ENCODE measurements at places on chromosomes 5 and 9. TPM values are rescaled to one million over a fixed set of nuclear protein-coding genes. Genes with fewer than 3 reads are reported as not detected.

GRCh38 chr5:40616781-40617180 lies 62.9 kb upstream of the PTGER4 start:
- no peak for DNase-seq

GRCh38 chr5:120735076-120735475 lies 271.0 kb downstream of the PRR16 start:
- no peak for DNase-seq

DNA sequence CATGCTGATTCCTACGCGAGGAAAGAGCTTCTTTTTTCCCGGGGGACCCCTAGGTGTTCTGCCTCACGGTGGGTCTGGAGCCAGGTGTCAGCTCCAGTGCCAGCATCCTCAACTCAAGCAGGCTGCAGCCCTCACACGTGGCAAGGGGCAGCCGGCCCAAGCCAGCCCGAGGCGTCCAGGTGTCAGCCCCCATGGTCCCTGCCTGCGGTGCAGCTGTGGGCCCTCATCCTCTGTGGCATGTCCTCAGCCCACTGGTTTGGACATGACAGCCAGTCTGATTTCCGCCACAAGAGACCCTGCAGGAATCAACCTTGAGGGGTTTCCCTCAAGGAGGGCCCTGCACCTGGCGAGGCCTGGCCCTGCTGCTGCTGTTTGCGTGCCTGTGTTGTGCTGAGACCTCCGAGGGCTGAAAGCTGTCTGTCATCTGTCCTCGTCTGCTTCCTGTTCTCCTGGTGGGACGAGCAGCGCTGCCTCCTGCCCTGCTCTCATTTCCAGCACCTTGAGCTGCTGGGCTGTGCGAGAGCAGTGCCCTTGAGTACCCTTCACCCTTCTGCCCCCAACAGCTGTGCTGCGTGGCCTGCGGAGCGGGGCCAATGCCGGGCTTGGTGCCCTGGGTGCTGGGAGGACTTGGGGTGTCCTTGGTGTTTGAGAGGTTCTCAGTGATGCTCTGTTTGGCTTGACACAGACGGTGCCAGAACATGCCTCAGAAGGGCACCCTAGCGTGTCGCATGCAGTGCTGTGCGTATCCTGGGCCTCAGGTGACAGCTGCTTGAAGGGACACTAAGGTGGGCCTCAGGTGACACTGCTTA lies 137.6 kb downstream of the CACNA1B start:
- DNase-seq, result no peak

DNA sequence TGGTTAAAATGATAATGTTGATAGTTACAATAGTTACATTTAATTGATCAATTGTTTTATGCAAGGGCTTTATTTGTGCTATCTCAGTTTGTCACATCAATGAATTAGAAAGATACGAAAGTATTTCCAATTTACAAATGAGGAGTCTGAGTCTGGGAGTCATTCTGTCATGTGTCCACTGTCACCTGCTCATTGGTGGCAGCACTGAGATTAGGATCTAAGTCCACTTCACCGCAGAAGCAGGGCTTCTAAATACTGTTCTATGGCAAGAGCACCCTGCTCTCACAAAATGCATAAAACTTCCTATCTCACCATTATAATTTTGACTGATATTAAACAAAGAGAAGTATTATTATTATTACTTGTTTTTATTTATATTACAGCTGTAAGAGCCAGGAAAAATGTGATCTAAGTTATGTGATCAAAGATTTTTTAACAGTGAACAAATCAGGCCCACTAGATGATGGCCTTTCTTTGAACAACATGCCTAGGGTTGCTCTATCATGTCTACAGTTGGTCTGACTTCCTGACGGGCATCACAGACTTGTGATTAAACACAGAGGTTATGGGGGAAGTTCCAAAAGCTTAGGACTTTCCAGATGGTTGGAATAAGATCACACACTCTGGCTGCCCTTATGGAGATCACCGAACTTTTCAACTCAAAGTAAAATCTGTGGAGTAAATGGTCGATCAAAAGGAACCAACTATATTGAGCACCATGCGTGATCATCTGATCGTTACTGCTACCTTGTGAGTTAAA lies 15.1 kb downstream of the TLR4 start:
- no peak for DNase-seq

DNA sequence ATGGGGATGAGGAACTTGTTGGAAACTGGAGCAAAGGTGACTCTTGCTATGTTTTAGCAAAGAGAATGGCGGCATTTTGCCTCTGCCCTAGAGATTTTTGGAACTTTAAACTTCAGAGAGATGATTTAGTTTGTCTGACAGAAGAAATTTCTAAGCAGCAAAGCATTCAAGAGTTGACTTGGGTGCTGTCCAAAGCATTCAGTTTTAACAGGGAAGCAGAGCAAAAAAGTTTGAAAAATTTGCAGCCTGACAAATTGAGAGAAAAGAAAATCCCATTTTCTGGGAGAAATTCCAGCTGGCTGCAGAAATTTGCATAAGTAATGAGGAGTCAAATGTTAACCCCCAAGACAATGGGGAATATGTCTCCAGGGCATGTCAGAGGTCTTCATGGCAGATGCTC lies 682.3 kb upstream of the ST8SIA4 start:
- no peak for DNase-seq

- DNase-seq, result no peak
Observed at GRCh38 chr9:95726756-95727155, 148.7 kb upstream of the ERCC6L2 start.

DNA sequence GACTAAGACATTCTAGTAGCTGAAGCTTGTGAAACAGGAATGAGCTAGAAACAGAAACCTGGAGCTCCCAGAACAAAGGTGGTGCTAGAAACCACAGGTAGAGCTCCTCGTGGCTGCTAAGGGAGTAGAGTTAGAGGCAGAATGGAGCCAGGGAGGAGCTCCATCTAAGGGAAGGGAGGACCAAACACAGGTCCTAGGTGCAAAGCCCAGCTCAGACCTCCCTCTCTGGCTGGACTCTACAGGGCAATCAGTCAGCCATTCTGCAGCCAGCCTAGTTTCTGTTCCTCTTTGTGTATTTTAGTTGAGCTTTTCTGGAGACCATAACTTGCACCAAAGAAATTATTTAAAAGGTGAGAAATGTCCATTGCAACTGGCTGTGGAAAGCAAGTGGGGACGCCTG lies 70.4 kb downstream of the CRB2 start:
- no peak for DNase-seq

DNA sequence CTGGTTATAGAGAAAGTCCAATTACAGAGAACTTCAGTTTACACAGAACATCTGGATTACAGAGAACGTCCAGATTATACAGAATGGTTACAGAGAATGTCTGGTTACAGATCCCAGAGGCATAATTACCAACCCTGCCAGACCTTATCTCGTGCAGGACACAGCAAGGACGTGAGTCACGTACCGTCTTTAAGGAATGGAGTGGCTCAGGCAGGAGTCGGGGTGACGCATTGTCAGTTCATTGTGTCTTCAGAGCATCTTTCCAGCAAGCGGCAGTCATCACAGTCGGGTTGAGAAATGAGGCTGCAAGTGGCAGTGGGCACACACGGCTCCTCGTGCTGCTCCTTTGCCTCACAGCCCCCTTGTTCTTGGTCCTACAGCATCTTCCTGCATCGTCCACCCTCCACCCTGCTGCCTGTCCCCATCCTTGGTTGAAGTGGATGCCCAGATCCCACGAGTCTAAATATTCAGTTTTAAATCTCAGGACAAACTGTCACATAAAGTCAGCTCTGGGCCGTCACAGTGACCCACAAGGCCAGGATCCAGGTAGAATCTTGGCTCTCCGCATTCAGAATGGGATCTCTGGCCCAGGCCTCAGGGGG lies 30.0 kb upstream of the SLC6A19 start:
- no peak for DNase-seq

STXBP1 gene
- polyA plus RNA-seq, result 8.2 TPM

ANKRD33B gene
- 0.06 TPM for polyA plus RNA-seq

TAF11L10 gene
- polyA plus RNA-seq, result not detected
